Brain microvascular endothelial cell (primary cell): ENCODE measurements at places on chromosomes 11 and 22.

GRCh38 chr11:45886816-45887520, 1.5 kb downstream of the MAPK8IP1 start:
- no peak for DNase-seq

- DNase-seq: no peak
These were observed 1521.9 kb downstream of the BRD1 start for GRCh38 chr22:48305726-48306235.

DNA sequence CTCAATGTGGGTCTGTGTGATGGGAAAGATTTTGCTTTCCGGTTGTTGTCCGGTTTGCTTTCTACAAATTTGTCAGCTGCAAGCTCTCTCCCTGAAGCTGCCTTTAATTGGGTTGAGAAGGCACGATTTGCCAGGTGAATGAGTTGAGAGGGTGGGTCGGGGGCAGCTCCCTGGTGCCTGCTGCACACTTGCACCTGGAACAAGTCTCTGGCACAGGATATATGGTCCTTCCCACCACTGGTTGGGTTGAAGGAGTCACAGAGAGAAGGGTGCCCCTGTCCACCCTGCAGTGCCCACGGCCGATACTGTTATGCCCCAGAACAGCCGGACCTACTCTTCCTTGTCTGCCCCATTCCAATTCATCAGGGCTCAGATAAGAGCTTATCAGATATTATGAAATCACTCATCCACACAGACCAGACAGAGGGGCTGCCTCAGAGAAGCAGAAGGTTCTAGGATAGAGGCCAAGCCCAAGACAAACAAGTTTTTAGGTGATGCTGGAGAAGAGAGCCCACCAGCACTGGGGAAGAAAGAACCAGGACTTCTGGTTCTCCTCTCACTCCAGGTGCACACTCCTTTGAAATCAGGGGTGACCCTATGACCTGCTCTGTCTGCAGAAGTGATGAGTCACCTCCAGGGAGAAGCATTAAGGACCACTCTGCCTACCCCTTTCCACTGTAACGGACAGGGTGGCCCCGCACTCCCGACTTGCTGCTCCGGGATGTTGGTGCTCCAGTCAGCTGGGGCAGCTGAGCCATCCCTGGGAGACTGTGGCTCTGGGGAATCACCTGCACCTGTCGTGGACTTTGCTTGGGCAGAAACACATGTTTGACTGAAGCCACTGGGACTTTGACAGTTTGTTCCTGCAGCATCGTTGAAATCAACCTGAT, 45.3 kb downstream of the RTL6 start:
- no peak for DNase-seq

- DNase-seq: peak; percentile 24
These were observed 12.8 kb downstream of the ARRB1 start for GRCh38 chr11:75338516-75339208.

DNA sequence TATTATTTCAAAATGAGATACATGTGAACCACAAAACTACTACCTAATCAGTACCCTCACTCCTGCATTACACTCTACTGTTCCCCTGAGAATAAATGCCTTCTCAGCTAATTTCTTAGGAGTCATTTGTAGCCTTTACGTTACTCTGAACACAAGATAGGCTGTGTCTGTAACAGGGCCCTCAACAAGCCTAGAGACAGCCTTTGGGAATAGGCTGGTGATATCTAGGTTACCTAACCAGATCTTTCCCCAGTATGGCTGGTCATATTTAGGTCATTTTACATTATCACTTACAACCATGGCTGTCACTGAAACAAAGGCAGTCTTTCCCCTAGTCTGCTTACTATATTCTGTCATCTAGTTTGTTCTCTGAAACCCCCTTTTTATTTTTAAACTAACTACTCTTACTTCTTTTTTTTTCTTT, 14.2 kb downstream of the ATM start:
- DNase-seq: no peak

DNA sequence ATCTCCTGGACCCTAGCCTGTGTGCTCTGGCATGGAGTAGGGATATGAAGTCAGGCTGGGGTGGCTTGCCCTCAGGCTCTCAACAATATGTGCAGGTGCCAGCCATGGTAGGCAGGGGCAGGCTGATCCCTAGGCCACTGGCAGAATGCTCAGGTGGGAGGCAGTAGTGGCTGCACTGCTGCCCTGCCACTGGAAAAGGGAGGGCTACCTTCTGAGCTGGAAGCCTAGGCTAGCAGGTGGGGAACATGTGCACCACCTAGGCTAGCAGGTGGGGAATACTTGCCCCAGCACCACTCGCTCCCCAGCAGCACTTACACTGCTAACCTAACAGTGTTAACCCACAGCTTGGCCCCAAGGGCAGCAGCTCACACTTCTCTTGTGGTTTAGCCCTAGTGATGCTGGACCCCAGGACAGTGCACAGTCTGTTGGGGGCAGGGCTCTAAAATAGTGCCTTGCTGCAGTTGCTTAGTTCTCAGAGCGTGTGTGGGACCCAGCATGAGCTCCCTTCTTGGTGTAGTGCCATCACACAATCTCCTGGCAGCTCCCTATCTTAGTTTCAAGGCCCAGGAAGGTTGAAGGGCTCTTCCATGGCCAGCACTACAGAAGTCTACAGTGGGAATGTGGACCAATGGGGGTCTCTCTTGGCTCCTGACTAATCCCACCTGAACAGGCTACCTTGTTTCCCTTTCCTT, 130.8 kb downstream of the FCHSD2 start:
- no peak for DNase-seq

DNA sequence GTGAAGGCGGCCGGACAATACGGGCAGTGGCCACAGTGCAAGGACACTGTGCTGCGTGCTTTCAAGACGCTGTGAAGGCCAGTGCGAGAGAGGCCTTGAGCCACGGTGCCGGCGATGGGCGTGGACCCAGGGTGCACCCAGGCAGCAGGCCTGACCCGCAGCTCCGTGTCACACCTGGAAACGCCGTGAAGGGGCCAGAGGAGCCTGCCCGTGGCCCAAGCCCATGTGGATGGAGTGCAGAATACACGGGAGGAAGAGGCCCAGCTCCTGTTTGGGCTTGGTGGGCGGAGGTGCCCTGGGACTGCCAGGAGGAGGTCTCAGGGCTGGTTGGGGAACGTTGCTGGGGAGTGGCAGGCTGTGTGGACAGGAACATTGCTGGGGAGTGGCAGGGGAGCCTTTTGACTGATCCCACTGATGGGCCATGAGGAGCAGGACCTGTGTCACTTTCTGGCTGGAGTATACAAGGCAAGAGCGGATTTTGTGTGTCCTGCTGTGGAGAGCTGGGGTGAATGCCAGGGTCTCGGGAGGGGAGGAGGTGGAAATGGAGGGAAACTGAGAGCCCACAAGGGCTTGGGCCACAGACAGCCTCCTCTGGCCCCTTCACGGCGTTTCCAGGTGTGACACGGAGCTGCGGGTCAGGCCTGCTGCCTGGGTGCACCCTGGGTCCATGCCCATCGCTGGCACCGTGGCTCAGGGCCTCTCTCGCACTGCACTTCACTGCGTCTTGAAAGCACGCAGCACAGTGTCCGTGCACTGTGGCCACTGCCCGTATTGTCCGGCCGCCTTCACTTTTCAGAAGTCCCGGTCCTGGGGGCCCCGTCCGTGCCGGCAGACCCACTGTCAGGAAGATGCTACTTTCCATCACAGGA, 925.4 kb downstream of the BRD1 start:
- DNase-seq: no peak

DNA sequence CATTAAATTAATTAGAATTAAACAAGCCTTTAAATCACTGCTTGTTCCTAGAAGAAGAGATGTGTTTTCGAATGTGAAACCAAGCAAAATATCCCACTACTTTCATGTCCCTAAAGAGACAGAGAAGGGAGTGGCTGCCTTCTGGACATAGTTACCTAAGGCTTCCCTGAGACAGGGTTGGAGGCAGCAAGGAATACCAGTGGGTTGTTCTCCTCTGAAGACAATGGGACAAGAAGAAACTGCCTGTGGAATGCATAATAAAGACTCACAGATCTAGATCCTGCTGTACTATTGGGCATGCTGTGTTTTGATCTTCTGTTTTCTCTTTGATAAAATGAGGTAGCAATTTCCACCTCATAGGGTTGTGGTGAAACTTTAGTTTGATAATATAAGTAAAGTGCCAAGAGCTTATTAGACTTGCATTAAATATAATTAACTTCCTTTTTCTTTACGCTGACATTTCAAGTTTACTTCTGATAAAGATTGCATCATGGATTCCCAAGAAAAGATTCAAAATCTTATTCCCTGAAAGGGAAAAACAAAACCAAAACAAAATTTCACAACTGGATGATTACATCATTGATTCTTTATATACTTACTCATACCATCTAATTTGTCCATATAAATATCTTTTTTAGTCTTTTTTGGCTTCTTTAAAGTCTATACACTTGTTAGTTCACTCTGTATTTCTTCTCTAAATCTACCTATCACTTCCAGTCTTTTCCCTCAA, 621.3 kb downstream of the ETS1 start:
- DNase-seq: no peak

DNA sequence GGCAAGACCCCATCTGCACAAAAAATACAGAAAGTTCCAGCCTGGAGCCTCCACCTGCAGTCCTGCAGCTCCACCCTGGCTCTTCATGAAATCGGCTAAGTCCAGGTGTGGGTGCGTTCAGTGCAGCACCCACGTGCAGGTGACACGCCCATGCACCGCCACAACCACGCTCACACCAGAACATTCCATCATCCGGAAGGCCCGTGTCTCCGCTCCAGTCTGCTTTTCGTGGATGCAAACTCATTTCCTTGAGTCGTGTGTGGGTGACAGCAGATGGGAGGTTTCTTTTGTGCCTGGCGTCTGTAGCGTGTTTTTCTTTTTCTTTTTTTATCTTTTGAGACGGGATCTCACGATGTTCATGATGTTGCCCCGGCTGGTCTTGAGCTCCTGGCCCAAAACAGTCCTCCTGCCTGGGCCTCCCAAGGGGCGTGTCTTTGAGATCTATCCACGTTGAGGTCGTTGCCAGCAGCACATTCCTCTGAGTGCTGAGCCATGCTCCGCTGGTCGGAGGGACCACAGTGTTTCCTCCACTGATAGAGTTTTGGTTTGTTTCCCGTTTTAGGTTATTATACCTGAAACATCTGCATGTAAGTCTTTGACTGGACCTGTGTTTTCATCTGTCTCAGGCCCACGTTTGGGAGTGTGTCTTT, 7.2 kb downstream of the PTDSS2 start:
- no peak for DNase-seq

- no peak for DNase-seq
These were observed 48.2 kb downstream of the MICAL3 start for GRCh38 chr22:17976121-17976520.

GRCh38 chr11:62671236-62671607, 251 bp upstream of the UQCC3 start:
- peak; percentile 28 for DNase-seq

DNA sequence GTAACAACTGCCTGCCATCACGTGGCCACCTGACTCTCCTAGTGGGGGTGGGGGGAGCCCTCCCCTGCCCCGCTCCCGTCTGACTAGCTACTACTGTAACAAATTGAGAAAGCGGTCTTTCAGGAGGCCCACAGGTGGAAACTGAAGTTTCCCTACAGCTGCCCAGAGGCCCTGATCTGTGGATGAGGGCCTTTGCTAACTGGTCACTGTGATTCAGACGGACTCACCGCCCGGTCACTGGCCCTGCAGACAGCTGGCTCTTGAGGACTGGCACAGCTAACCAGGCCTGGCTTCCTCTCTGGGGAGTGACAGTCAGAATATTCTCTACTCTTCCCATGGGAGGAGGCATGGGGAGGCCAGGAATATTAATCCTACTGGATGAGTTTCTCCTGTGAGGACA, 116.8 kb downstream of the ARHGAP8 start:
- DNase-seq: no peak

- DNase-seq: no peak
These were observed 741 bp upstream of the MTA2 start for GRCh38 chr11:62602141-62603071.

DNA sequence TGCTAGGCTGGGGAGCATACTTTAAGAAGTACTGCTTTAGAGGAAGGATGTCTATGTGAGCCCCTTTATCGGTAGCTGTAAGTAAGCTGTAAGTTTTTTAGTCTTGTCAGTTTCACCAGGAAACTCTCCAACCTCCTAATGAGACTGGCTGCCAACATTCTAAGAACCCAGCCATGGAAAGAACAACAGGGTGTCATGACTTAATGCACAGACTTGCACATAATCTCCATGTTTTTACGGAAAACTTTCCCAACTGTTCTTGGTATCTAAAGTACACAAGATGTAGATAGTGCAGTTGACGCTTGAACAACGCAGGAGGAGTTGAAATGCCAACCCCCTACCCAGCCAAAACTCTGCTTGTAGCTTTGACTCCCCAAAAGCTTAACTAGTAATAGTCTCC, 9.0 kb downstream of the OR8A1 start:
- no peak for DNase-seq

DNA sequence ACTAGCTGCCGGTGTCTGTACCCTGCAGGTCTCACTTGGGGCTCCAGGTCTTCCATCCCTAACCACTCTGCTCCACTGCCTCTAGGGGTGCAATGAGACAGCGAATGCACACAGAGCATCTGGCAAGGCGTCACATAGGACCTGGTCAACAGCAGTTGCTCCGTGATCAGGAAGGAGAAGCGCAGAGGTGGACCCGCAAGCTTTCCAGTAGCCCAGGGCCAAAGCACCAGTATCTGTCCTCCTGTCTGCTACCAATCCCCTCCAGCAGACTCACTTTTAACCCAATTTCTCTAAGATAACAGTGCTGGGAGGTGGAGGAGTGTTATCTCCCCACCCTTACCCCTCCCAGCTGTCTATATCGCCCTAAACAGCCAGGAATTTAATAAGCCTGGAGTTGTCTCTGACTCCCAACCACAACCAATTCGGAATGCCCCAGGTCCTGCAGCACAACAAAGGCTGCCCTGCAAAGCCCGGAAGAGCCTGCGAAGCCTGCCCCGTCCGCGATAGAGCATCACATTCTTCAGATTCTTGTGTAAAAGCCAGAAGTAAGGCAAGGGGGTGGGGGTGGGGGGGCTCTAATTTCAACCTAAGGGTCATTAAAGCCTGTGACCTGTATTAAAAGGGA, 19.3 kb downstream of the MYH9 start:
- DNase-seq: no peak

DNA sequence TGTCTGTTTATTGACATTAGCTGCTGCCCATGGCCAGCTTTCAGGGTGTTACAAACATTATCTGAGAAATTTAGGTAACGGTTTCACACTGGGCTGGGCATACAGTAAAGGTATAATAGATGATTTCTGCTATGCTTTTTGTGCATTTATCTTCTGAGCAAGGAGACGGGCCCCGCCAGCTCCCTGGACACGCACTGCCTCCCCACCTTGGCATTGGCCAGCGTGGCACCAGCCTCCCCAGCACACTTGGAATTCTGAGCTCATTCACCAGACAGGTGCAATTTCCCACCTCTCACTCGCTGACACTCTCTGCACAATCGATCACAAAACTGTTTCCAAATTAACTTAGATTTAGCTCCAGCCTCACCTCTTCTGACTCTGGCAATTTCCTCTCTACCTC, 222.8 kb downstream of the CEP164 start:
- no peak for DNase-seq
